CD4-positive, alpha-beta T cell treated with Interleukin-17A for 1 hour (primary cell): ENCODE measurements at places on chromosomes 2 and 18.

GRCh38 chr2:33377048-33377447 lies 99.4 kb upstream of the RASGRP3 start:
- no peak for DNase-seq

- peak; percentile 43 for DNase-seq
Observed at GRCh38 chr2:226798422-226799210, 1.0 kb downstream of the IRS1 start.

DNA sequence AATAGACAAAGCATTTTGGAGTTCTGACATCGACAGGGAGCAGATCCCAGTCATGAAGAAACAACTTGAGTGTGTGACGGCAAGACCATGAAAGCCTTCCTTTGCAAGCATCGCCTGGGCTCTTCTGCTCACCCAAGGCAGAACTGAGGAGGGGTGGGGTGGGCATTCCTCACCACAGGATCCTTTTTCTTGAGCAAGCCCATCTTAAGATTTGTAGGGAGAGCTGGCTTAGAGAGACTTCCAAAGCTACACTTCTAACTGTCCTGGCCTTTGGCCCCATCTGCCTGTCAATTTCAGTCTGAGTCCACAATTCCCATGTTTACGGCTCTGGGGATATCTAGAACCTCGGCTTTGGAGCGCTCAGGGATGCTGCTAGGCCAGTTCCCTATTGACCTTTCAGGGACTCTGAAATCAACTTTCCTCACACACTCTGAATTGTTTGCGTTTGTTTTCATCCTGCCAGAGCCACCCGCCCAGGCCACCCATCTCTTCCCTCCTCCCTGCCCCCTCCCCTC lies 3.7 kb downstream of the KLHL14 start:
- DNase-seq: no peak

- DNase-seq: peak; percentile 14
Observed at GRCh38 chr2:119126650-119127049, 31.9 kb downstream of the C1QL2 start.

GRCh38 chr2:149099298-149099697 lies 60.8 kb downstream of the LYPD6B start:
- no peak for DNase-seq

GRCh38 chr2:126796931-126797621 lies 101.6 kb upstream of the TEX51 start:
- DNase-seq: no peak

DNA sequence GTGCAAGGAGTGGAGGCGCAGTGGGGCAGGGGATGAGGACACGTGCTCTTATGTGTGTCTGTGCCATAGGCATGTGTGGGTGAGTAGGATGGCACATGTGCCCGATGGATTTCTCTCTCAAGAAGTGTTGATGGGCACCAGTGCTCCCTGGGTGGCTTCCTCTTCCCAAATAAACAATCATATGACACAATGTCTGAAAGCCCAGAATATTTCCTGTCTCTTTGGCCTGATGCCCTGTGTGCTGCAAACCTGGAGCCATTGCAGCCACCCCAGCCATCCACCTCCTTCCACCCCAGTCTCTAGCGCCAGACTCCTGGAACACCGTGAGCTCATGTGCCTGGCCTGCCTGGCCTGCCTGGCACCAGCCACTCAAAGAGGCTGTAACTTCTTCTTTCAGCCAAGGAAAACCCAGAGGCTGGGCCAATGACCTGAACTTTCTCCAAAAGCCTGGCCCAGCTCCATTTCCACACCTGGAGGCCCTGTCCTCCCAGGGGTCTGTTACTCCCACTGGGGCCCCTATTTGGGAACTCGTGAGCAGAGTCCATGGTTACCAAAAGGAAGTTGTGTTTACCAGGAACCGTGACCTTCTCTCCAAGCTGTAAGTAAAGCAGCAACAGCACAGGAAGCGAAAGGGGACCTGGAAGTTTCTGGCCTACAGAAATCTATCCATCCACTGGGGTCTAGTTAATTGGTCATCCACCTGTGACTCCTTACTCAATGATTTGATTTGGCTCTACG lies 9.5 kb upstream of the ZBTB7C start:
- DNase-seq: no peak
